Cortex of kidney (tissue), 1 donor: ENCODE measurements at places on chromosomes 5 and 9.

- no peak for DNase-seq
Measured at GRCh38 chr5:1227667-1228066, 2.5 kb downstream of the SLC6A18 start.

GRCh38 chr5:119079318-119079921 lies 8.5 kb downstream of the DMXL1 start:
- DNase-seq, result no peak

DNA sequence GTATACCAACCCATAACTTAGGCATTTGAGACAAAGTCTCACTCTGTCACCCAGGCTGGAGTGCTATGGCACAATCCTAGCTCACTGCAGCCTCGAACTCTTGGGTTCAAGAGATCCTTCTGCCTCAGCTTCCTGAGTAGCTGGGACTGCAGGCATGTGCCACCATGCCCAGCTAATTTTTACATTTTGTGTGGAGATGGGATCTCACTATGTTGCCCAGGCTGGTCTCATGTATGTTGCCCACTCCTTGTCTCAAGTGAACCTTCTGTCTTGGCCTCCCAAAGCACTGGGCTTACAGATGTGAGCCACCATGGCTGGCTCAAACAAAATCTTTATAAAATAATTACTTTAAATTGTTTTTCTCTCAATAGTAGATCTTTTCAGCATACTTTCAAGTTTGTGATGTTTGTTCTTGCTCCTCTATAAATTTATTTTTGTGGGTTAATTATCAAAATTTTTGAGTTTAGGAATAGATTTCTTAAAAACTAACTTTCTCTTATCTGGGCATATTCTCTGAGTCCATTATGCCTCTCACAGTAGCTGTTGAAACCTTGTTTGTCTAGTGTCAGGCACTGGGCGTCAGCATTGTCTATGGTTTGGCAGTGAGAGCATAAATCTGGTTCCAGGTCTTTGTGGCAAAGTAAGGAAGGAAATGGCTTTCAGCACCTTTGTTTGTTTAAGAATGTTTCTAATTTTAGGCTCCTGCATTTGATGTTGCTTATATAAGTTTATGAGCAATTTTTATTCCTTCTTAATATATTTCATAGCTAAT lies 38.7 kb downstream of the NLN start:
- no peak for DNase-seq

GRCh38 chr5:5665225-5666075 lies 243.0 kb downstream of the ICE1 start:
- DNase-seq, result no peak

DNA sequence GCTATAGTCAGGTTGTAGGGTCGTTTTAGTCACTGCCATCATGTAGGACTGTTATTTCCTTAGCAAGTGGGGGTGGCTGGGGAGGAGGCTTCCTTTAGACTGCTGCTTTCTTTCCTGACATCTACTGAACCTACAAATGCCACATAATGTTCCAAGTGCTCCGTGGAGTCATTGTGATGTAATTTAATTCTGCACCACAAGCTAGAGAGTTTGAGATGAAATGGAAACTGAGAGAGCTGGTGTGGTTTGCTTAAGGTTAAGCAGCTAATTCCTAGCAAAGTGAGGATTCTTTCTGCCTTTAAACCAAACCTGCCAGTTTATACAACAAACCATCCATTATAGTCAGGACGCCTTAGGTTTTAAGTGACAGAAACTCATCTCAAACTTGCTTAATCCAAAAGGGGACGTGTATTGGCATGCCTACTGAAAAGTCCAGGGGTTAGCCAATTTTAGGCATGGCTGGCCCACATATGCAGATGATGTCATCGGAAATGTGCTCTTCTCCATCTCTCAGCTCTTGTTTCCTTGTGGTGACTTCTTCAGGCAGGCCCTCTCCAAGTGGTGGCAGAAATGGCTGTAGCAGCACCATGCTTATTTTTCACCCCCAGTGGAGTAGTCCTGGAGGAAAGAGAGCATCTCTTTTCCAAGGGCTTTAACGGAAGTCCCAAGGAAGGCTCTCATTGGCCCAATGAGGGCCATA lies 30.5 kb downstream of the ZNF618 start:
- DNase-seq, result no peak

DNA sequence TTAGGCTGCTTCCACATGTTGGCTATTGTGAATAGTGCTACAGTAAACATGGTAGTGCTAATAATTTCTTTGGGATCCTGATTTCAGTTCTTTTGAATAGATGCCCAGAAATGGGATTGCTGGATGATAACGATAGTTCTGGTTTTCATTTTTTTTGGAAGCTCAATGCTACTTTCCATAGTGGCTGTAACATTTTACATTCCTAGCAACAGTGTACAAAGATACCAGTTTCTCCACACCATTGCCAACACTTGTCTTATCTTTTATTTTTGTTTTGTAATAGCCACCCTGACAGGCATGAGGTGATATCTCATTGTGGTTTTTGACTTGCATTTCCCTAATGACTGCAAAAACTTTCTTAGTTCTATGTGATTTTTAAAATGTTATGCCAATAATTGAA lies 68.8 kb upstream of the LRRC70 start:
- no peak for DNase-seq

- DNase-seq, result no peak
Measured at GRCh38 chr9:109535365-109535764, 37.3 kb upstream of the PTPN3 start.

GRCh38 chr5:93894601-93895354 lies 153.4 kb upstream of the POU5F2 start:
- DNase-seq, result no peak

GRCh38 chr9:85430659-85431338 lies 311.0 kb downstream of the AGTPBP1 start:
- DNase-seq, result no peak

DNA sequence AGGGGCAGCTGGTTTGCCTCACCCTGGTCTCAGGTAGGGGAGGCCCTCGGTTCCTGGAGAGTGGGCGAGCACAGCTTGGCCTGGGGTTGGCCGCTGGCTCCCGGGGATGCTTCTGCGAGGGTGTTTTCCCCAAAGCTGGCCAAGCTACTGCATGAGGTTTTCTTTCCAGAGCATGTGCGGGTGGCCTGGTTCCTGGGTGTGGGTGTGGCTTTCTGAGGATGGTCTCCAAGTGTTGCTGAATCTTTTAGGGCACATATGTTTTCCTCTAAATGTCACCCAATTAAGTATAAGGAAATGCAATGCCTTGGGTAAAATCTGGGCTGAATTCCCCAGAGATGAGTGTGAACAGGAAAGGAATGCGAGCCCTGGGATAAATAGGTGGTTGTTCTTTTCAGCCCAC lies 115.8 kb upstream of the ICE1 start:
- no peak for DNase-seq

- DNase-seq, result no peak
Measured at GRCh38 chr9:103899866-103900265, 194.2 kb upstream of the SMC2 start.

- DNase-seq, result no peak
Measured at GRCh38 chr5:94693043-94693822, 74.8 kb downstream of the SLF1 start.

- DNase-seq, result no peak
Measured at GRCh38 chr9:116096046-116096445, 57.5 kb upstream of the PAPPA start.

- no peak for DNase-seq
Measured at GRCh38 chr5:146993876-146994530, 115.4 kb upstream of the PPP2R2B start.

- DNase-seq, result no peak
Measured at GRCh38 chr9:83312537-83312936, 225.7 kb downstream of the FRMD3 start.

- DNase-seq, result no peak
Measured at GRCh38 chr9:114889802-114890224, 40.6 kb downstream of the TNFSF8 start.

DNA sequence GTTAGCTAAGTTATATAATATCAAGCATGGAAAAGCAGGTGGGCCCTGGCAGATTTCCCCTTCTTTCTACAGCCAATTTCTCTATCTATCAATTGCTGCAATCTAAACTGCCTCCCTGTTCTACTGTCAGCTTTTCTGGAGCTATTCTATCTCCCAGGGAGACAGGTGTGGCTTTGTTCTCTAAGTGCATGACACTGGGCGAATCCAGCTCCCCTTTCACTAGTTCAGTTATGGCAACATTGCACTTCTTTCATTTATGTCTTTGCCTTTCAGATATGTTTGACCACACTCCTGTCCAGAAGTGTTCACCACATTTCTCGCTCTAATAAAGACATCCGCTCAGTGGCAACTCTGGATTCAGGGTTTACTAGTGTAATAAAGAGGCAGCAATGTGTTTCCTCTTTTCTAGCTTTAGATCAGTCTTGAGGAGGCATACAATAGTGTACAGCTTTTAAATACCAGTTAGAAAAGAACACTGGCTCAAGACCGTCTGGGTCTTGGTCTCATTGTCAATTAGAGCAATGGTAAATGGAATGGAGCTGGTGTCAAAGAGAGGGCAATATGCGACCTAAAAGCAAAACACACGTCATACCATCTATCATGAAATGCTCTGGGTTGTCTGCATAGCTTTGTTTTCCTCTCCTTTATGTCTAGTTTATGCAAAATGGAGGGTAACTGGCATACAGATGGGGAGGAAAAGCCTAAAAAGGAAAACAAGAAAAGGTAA lies 197.0 kb downstream of the SLF1 start:
- no peak for DNase-seq

- DNase-seq, result no peak
Measured at GRCh38 chr9:75462866-75463265, 374.6 kb downstream of the OSTF1 start.

DNA sequence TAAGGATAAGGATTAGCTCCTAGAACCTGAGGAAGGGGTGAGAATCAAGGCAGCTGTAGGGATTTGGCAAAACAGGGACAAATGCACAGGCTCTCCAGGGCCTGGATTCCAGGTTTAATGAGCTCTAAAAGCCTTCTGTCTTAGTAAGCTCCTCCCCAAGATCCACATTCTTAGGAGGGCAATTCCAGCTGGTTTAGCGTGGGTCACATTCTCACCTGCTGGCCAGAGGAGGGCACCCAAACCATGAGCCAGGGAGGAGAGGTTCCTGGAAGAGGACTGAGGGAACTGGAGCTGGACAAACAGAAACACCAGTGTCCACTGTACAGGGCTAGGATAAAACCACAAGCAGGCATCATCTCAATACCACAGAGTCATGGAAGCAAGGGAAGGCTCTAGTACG lies 480.0 kb downstream of the CCDC171 start:
- DNase-seq, result no peak

DNA sequence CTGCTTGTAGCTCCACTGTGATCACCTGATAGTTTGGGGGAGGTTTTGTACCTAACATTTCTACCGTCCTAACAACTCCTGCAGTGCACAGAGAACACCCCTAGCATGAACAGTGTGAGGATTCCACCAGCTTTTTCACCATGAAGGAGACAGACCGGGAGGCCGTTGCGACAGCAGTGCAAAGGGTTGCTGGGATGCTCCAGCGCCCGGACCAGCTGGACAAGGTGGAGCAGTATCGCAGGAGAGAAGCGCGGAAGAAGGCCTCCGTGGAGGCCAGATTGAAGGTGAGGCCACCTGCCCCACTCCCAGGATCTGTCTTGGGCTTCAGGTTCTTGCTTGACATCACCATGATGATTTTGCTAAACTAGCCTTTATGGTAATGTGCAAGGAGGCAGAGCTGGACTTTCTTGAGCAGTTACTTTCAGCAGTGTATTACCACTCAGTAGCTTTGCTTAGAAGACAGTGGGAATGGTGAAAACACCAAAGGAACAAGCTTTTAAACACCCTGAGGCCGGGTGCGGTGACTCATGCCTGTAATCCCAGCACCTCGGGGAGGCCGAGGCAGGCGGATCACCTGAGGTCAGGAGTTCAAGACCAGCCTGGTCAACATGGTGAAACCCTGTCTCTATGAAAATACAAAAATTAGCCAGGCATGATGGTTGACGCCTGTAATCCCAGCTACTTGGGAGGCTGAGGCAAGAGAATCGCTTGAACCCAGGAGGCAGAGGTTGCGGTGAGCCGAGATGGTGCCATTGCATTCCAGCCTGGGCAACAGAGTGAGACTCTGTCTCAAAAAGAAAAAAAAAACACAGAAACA lies 3.3 kb downstream of the EXOC3 start:
- no peak for DNase-seq

- DNase-seq, result no peak
Measured at GRCh38 chr5:128574041-128574440, 36.0 kb upstream of the FBN2 start.

- no peak for DNase-seq
Measured at GRCh38 chr5:156380848-156381247, 53.9 kb downstream of the SGCD start.

DNA sequence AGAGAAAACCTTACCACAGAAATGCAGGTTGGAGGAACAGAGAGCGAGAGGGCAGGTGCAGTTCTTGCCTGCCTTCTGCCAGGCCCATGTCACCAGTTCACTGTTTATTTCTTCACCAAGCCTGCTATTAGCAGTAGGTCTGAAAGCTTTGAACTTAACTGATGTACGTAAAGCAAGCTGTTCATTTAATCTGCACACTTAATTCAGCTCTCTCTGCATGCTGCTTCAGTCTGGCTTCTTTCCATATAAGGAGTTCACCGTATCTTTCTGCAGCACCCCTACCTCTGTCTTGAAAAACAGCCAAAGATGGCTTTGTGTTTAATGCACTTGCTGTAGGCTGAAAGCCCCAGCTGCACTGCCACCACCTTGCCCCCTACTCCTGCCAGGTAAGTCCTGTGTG lies 205.1 kb downstream of the RAB3C start:
- DNase-seq, result no peak

- DNase-seq, result no peak
Measured at GRCh38 chr9:108466304-108466703, 389.5 kb downstream of the ACTL7B start.

- no peak for DNase-seq
Measured at GRCh38 chr5:14686517-14686916, 22.0 kb downstream of the OTULIN start.

DNA sequence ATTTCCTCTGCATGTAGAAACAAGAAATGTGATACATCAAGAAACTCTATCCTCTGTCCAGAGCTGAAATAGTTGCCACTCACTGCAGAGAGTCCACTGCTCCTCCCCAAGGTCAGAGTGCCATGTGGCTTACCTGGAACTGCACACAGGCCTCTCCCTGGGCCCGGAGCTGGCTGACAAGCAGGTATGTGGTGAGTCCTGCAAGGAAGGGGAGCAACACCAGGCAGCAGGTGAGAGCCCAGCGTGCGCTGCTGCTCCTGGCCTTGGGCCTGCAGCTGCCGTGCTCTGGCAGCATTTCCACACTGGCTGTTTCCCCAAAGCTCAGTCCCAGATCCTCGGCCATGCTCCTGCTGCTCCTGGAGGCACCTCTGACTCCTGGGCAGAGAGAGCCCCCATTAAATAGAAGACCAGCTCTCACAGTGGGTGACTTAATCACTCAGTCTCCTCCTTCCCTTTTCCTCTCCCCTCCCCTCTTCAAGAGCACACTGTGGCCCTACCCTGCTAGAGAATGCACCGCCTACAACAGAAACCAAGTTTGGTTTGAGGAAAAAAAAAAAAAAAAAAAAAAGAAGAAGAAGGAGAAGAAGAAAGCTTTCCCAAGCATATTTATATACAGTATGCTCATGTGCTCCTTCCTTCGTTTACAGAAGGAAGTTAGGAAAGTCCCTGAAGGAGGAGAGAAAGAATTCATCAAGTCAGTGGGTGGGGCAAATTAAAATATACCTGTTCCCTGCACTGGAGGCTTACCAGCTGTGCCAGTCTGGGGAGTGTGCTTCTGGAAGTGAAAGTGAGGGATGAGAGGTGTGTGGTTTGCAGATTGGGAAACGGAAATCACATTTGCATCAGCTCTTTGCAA lies at the start of gene TNFSF15:
TNFSF15 (minus strand) TSS at position 370 of the 856 bp plus-strand sequence; CDS start at position 343, 27 bp downstream.
- no peak for DNase-seq
